ENCODE measurements at places on chromosomes 1 and 21. TPM values are rescaled to one million over a fixed set of nuclear protein-coding genes. Genes with fewer than 3 reads are reported as not detected.

DNA sequence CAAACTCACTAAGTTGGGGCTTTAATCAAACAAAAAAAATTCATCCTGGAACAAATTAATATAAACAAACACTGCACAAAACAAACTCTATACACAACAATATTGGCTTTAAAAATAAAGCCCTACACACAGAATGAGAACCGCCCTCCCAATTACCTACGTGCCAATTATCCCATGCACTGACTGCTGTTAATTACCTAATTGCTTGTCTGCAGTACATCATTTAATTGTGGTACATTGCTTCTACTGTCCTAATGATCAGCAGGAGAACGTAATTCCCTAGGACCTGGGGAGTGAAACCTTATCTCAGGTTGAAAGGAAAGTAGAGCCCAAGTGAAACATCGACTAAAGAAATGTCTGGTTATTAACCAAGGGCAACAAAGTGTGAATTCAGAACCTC, 364.5 kb downstream of the KCNH1 start:
- no peak overlapping the region for H3K4me3 ChIP-seq
- H3K27me3 ChIP-seq, result no peaks in the 10 kb centered on the region
- no peak overlapping the region for H3K27ac ChIP-seq
- no peaks in the 10 kb centered on the region for H3K36me3 ChIP-seq

DNA sequence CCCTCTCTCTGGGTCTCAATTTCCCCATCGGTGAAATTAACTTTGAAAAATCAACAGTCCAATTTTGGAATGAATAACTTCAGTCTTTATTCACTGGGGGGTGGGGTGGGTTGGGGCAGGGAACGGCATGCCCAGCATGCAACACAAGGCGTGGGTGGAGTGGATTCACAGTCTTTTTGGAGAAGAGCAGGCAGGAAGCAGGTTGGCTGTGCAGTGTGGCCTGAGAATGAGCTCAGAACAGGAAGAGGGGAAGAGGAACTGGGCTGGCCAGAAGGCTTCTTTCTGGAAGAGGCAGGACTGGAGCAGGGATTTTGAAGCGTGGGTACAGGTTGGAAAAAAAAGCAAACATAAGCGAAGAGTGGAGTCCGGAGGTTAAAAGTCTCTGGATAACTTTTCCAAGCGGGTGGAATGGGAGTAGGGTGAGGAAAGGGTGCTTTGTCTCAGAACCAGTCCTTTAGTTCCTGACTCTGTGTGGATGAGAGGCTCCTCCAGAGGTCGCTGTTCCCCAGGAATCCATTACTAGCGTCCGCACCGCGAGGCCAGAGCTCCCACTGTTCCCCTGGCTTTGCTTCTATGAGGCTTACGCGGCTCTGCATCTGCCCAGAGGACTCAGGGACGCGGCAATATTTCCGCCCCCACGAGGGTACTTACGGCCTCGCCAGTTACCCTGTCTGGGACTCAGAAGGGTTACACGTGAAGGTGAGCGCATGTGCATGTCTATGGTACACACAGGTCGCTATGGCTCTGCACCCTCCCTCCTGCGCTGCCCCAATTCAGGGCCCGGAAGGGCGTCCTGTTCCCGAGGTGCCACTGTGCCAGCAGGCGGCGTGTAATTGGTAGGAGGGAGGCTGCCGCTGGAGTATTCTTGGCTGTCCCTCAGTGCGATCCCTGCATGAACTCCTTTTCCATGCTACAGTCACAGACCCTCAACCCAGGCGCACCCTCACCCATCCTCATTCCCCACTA, 5.5 kb upstream of the FOXD2 start:
- peak overlapping the region; percentile 38 for H3K4me3 ChIP-seq
- no peaks in the 10 kb centered on the region for H3K36me3 ChIP-seq
- peak; percentile 80 for DNase-seq
- peaks cover 24% of the 10 kb centered on the region for H3K27me3 ChIP-seq

DNA sequence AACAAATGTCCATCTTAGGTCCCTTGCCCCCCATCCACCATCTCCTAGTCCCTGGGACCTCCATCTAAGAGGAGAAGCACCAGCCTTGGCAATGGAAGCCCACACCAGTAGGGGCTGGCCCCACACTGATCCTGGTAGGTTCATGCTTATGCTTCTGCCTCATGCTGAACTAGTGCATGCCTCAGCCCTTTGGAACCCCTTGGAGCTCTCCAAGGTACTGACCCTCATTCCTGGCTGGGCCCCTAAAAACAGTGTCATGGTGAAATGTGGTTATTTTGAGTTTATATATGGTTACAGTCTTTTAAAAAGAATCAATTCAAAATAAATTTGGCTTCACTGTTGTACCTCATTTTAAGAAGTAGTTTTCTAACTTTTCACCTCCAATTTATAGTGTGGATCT, 108.3 kb downstream of the HIVEP3 start:
- DNase-seq, result no peak
- no peak overlapping the region for H3K4me3 ChIP-seq
- no peaks in the 10 kb centered on the region for H3K36me3 ChIP-seq
- no peaks in the 10 kb centered on the region for H3K27me3 ChIP-seq

- no peak for DNase-seq
- H3K4me1 ChIP-seq, result peaks cover 6% of the 10 kb centered on the region
- no peak overlapping the region for H3K4me3 ChIP-seq
- no peak overlapping the region for H3K27ac ChIP-seq
Measured at GRCh38 chr1:234869182-234870019, 259.2 kb downstream of the TOMM20 start.

- peaks cover 59% of the 10 kb centered on the region for H3K36me3 ChIP-seq
- DNase-seq, result no peak
- no peak overlapping the region for H3K4me3 ChIP-seq
- no peak overlapping the region for H3K27ac ChIP-seq
- peaks cover 59% of the 10 kb centered on the region for H3K4me1 ChIP-seq
Measured at GRCh38 chr1:157134442-157134841, 3.8 kb downstream of the ETV3 start.

- no peak overlapping the region for H3K4me3 ChIP-seq
- H3K36me3 ChIP-seq, result peaks cover 39% of the 10 kb centered on the region
- DNase-seq, result no peak
Measured at GRCh38 chr21:39346671-39347331, 2.1 kb downstream of the HMGN1 start.

- no peak overlapping the region for H3K27ac ChIP-seq
- no peaks in the 10 kb centered on the region for H3K36me3 ChIP-seq
- no peak overlapping the region for H3K4me3 ChIP-seq
- DNase-seq, result no peak
- H3K4me1 ChIP-seq, result no peaks in the 10 kb centered on the region
Measured at GRCh38 chr1:62926681-62927252, 142.8 kb downstream of the ATG4C start.

DNA sequence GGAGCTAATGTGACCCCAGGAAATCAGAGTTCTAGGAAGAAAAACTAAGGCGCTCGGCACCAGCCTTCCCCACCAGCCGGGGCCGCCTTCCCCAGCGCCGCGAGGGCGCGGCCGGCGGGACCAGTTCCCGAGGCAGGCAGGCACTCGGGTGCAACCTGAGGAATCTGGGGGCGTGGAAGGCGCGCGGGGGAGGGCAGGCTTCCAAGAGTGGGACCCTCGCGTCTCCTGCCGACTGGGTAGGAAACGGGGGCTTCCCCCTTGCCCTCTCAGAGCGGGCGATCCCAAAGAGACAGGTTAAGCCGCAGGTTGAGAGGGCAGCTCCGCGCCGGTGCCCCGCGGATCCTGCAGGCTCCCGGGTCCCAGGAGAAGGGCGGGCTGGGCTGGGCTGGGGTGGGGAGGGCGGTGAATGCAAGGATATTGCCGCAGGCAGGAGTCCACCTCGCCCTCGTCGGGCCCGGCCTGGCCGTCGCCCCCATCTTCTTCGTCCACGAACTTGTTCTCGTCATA, 431 bp downstream of the ARPC5 start:
- H3K36me3 ChIP-seq, result peaks cover 21% of the 10 kb centered on the region
- peak overlapping the region; percentile 61 for H3K27ac ChIP-seq

- no peak for DNase-seq
- no peaks in the 10 kb centered on the region for H3K4me1 ChIP-seq
- H3K36me3 ChIP-seq, result no peaks in the 10 kb centered on the region
- H3K27ac ChIP-seq, result no peak overlapping the region
- no peak overlapping the region for H3K4me3 ChIP-seq
Measured at GRCh38 chr1:81327743-81328142, 473.0 kb upstream of the ADGRL2 start.

DNA sequence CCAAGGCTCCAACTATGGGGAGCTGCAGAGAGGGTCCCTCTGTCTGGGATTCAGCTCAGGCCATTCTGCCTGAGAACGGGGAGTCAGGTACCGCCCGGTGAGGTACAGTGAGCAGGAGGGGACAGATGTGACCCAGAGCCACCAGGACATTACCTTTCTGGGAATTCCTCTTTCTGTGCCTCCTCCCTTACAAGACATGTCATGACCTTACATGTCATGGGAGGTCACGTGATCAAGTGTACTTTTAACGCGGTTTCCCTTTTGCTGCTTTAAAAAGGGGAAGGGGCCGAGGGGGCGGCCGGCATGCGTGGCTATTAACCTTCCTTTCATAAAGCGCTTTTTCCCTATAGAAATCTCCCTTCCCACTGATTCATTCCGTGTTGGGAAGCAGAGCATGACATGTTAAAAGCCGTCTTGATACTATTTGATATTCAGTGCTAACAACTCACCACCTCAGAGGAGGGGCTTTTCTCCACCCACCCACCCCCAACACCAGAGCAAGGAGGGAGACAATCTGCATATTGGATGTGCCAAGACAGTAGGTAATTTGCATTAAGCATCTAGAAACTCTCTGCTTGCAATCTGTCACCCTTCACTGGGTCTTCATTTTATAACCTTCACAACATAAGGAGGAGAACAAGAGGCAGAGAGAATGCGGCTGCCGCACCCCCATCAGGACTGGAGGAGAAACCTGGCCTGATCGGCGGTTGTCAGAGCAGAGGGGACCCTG, 113.6 kb upstream of the VAMP3 start:
- H3K27ac ChIP-seq, result no peak overlapping the region
- no peaks in the 10 kb centered on the region for H3K4me1 ChIP-seq
- no peak for DNase-seq

- no peak overlapping the region for H3K4me3 ChIP-seq
- H3K4me1 ChIP-seq, result no peaks in the 10 kb centered on the region
- no peaks in the 10 kb centered on the region for H3K36me3 ChIP-seq
- DNase-seq, result no peak
Measured at GRCh38 chr1:211484755-211485479, 7.0 kb downstream of the RD3 start.

DNA sequence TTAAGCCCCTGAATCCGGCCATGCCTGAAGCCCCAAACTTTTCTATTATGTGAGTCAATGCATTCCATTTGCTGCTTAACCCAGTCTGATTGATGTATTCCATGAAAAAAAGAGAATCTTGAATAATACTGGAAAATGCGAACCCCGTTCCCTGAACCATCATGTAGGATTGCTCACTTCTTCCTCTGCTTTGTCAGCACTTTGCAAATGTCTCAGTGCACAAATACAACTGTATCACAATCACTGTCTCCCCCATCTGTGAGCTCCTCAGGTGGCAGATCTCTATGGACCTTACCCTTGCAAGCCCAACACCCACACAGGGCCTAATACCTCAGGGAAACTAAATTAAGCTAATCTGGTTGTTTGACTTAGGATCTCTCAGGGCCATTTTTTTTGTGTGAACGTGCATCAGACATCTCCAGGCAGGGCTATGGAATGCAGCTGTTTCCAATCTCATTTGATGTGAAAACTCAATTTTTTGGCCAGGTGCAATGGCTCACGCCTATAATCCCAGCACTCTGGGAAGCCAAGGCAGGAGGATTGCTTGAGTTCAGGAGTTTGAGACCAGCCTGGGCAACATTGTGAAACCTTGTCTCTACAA, 2.1 kb upstream of the RCAN3 start:
- H3K27ac ChIP-seq, result no peak overlapping the region
- no peaks in the 10 kb centered on the region for H3K36me3 ChIP-seq
- peaks cover 40% of the 10 kb centered on the region for H3K4me1 ChIP-seq
- no peak overlapping the region for H3K4me3 ChIP-seq
- H3K27me3 ChIP-seq, result no peaks in the 10 kb centered on the region

- peak overlapping the region; percentile 65 for H3K27ac ChIP-seq
- H3K4me3 ChIP-seq, result peak overlapping the region; percentile 99
- peaks cover 82% of the 10 kb centered on the region for H3K4me1 ChIP-seq
- H3K27me3 ChIP-seq, result no peaks in the 10 kb centered on the region
- H3K36me3 ChIP-seq, result peaks cover 50% of the 10 kb centered on the region
Measured at GRCh38 chr1:44803312-44804095, 3.3 kb downstream of the PLK3 start.

- H3K4me3 ChIP-seq, result no peak overlapping the region
- no peaks in the 10 kb centered on the region for H3K36me3 ChIP-seq
- no peak overlapping the region for H3K27ac ChIP-seq
- peaks cover 2% of the 10 kb centered on the region for H3K27me3 ChIP-seq
- H3K4me1 ChIP-seq, result no peaks in the 10 kb centered on the region
Measured at GRCh38 chr21:44443291-44443890, 11.9 kb upstream of the LRRC3 start.

GRCh38 chr21:36063375-36064084, 3.2 kb upstream of the SETD4 start:
- no peaks in the 10 kb centered on the region for H3K27me3 ChIP-seq
- peaks cover 17% of the 10 kb centered on the region for H3K4me1 ChIP-seq
- H3K36me3 ChIP-seq, result no peaks in the 10 kb centered on the region
- no peak overlapping the region for H3K27ac ChIP-seq
- DNase-seq, result no peak

DNA sequence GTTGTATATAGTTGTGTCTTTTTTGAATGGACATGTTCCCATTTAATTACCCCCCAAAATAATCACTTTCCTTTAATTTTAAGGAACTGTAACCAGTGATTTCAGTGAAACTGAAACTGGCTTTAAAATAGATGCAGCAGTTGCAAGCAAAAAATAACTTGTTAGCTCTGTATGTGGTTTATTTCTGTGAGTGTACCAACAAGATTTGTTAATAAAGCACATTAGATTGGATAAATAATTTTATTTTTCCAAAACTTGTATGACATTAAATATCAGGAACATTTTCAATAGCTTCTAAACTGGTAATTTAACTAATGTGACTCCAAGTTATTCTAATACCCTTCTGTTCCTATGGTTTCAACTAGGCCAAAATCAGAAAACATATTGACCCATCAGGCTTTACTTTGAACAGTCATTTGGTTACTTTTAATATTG, 184.3 kb upstream of the CACYBP start:
- H3K27me3 ChIP-seq, result no peaks in the 10 kb centered on the region
- DNase-seq, result no peak
- no peaks in the 10 kb centered on the region for H3K36me3 ChIP-seq
- no peak overlapping the region for H3K4me3 ChIP-seq

The PGLYRP4 gene
- total RNA-seq, result not detected

The RCSD1 gene
- 44.6 TPM for total RNA-seq

The GNG4 gene
- total RNA-seq, result not detected

The KCNN3 gene
- not detected for total RNA-seq

The PTGER3 gene
- not detected for total RNA-seq

The NPL gene
- 0.63 TPM for total RNA-seq

The SNAPIN gene
- 7.3 TPM for total RNA-seq

The OR10J1 gene
- total RNA-seq, result not detected

The TCEA3 gene
- 33.1 TPM for total RNA-seq

The APCS gene
- total RNA-seq, result not detected

The CA6 gene
- not detected for total RNA-seq
